ENCODE measurements at places on chromosomes 4 and X. TPM values are rescaled to one million over a fixed set of nuclear protein-coding genes. Genes with fewer than 3 reads are reported as not detected.

GRCh38 chr4:100083289-100083688 lies 107.0 kb downstream of the DDIT4L start:
- H3K27me3 ChIP-seq = no peaks in the 10 kb centered on the region
- peaks cover 5% of the 10 kb centered on the region for H3K4me1 ChIP-seq
- H3K36me3 ChIP-seq = no peaks in the 10 kb centered on the region
- no peak for DNase-seq
- H3K27ac ChIP-seq = no peak overlapping the region
- H3K4me3 ChIP-seq = no peak overlapping the region

The NUDT11 gene
- total RNA-seq = 0.64 TPM

The WDR1 gene
- total RNA-seq = 234 TPM

GRCh38 chr4:77072195-77072753 lies 3.5 kb downstream of the CCNI start:
- no peak for DNase-seq
- no peak overlapping the region for H3K27ac ChIP-seq
- H3K4me1 ChIP-seq = peaks cover 28% of the 10 kb centered on the region
- H3K4me3 ChIP-seq = no peak overlapping the region
